ENCODE measurements at places on chromosomes 1 and 21.

GRCh38 chr1:155989242-155990004, 11.1 kb upstream of the ARHGEF2 start:
- DNase-seq: no peak

DNA sequence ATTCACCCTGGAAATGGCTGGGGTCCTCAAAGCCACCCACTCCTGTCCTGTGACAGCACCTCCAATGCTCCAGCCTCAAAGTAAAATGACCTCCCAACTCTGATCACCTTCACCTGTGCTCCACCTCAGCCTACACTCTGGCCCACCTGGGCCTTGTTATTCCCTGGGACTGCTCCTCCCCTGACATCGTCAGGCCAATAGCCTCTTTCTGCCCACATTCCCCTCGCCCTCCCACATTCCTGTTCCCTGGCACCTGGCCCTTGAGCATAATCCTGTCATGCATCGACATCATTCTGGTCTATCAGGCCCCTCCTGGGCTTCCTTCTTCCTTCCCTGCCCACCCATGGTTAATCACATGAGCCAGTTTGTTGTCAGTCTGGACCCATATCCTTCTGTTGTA, 13.2 kb upstream of the BCAR3 start:
- no peak for DNase-seq

DNA sequence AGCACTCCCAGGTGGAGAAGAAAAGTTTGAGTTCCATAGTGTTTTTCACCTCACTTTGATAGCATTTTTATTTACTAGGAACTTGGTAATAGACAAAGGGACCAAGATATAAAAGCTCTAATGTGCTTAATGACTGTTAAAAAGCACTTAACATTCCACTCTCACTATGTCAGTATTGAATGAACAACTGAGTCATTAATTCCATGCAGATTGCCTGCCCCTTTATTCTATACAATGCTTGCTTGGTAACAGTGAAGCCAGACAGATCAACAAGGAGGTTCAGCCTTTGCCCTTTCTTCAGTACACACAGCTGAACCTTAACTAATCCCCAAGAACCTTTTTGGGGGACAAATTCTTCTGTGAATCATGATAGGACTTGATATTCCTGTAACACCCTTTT, 425.5 kb downstream of the NUF2 start:
- no peak for DNase-seq

GRCh38 chr1:161187311-161187710, 10.0 kb upstream of the B4GALT3 start:
- DNase-seq: no peak

GRCh38 chr1:109258481-109259466, 9.4 kb downstream of the CELSR2 start:
- DNase-seq: no peak

- DNase-seq: no peak
Measured at GRCh38 chr21:29053656-29054055, 19.8 kb downstream of the CCT8 start.

DNA sequence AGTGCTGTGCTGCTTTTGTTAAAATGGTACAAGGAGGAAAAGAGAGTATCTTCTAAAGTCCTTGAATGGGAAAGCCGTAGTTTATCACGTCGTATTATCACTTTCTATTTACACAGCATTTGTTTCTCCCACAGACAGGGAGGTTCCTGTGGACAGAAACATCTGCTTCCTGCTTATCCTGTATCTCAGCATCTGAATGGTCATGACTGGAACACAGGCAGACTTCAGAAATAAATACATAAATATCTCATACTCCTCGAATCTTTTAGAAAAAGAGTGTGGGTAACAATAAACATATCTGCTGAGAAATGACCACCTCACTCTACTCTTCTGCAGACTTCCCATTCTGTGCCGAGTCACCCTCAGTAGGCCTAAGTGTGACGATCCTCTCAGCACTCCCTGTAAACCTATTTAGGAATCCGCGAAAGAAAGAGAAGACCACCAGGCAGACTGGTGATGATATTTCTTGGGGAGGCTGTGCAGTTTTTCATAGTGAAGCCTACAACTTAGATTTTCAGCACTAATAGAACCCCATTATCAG, 393.5 kb downstream of the SMYD3 start:
- no peak for DNase-seq

DNA sequence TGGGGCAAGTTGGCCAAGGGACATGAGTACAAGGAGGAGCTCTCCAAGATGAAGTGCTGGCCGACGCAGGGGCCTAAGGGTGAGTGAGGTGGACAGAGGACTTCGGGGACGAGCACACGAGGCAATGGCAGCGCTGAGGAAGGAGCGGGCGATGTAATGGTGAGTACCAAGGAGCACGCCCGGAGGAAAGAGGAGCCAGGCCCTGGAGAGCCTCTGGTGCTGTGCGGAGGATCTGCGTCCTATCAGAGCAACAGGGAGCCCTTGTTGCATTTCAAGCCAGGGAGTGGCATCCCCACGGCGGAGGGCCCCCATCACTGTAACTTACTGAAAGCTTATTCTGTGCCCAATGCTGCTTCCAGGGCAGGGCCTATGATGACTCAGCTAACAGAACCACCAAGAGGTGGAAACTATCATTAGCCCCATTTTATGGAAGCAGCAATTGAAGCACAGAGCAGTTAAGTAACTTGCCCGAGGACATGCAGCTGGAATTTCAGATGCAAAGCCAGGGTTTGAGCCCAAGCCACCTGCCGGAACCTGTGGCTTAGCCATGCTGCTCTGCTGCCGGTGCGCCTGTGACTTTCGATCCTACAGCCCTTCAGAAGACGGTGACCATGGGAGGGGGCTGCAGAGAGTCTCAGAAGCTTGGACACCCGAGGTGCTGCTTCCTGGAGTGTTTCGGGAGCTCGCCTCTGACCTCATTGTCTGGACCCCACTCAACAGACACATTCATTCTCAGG, 17.6 kb upstream of the AJAP1 start:
- DNase-seq: no peak

Measured in GM12864 (cell line).